ENCODE measurements at places on chromosomes 2 and 18.

GRCh38 chr2:10841547-10842219, 29.1 kb upstream of the PDIA6 start:
- DNase-seq, result no peak

GRCh38 chr2:109135359-109136197, 6.6 kb downstream of the SH3RF3 start:
- no peak for DNase-seq

DNA sequence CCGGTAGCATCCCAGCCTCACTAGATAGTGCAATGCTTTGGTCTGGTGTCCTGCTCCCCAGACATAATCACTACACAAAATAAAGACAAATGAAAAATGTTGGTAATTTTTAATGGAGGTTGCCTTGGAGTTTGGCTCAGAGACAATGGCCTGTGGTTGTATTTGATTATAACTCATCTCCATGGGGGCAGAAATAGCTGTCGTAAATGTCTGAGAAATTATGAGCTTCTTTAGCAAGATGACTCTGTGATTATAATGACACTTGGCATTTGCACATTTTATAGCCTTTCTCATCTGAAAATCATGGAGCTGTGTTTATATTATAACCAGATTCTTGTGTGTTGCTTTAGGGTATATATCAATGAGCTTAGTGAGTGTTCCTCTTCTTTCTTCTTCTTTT, 1779.7 kb upstream of the CELF4 start:
- DNase-seq, result no peak

DNA sequence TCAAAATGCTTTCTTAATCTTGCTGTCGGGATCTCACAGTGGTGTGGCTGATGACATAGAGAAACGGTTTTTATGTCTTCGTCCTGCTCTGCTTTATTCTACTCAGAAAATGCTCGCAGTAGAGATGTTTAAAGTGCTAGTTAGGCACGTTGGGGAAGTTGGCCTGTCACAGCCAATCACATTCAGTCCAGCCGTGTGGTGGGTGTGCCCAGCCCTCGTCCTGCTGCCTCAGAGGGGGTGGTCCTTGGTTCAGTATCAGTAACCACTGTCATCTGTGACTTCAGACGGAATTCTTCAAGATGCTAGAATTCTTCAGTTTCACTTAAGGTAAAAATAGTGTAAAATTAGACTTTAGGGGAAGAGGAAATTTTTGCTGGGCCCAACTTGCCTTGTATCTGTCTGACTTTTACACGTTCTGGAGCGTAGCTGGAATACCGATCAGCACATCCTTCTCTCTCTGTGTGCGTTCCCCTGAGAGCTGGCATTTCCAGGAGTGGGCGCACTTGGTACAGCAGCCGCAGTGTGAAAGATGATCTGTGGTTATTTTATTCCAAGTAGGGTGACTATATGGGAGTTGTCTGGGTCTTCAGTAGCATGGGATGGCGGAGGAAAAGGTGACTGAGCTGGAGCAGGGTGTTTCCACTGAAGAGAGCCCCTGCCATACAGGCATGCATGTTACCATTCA, 18.5 kb downstream of the TRAF3IP1 start:
- no peak for DNase-seq

DNA sequence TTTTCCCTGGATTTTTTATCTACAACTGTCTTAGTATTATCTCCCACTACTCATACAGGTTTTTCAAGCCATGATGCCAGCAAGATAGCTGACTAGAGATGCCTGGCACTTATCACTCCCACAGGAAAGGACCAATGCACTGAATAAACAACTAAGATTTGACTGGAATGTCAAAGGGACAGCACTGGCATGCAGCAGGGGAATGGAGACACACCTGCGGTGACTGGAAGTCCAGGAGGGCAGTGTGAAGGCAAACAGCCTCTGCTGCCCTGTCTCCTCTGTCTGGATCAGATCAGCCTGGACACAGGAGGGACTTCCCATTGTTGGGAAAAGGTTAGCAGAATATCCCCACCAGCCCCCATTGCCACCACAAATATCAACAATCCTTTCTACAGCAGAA, 85.1 kb downstream of the TMEM237 start:
- DNase-seq, result no peak

DNA sequence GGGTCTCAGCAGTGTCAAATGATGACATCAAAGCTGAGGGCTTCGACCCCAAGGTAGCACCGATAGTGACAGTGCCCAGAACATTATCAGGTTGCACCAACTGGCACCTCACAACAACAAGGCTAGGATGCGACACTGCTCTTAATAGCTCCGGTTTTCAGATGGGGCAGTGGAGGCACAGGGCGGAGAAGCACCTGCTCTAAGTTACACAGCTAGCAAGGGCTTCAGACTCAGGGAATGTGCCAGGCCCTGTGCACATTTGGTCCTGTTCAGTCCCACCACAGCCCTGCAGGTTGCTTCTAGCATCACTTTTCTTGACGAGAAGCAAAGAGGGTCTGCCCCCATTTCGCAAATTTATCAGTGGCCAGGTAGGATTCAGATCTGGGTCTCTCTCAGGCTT, 74.1 kb downstream of the DGKD start:
- no peak for DNase-seq

DNA sequence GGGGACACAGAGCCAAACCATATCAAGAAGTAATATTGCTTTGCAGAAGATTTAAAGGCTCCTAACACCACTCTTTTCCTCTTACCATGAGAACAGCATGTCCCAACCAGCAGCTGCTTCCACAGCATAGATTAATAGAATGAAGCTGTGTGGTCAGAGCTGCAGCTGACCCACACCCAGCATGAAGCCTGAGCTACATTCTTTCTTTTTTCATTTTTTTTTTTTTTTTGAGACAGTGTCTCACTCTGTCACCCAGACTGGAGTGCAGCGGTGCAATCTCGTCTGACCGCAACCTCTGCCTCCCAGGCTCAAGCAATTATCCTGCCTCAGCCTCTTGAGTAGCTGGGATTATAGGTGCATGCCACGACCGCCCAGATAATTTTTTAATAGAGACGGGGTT, 289.8 kb downstream of the RAD51AP2 start:
- no peak for DNase-seq

GRCh38 chr2:12430407-12431133, 286.2 kb upstream of the TRIB2 start:
- no peak for DNase-seq

DNA sequence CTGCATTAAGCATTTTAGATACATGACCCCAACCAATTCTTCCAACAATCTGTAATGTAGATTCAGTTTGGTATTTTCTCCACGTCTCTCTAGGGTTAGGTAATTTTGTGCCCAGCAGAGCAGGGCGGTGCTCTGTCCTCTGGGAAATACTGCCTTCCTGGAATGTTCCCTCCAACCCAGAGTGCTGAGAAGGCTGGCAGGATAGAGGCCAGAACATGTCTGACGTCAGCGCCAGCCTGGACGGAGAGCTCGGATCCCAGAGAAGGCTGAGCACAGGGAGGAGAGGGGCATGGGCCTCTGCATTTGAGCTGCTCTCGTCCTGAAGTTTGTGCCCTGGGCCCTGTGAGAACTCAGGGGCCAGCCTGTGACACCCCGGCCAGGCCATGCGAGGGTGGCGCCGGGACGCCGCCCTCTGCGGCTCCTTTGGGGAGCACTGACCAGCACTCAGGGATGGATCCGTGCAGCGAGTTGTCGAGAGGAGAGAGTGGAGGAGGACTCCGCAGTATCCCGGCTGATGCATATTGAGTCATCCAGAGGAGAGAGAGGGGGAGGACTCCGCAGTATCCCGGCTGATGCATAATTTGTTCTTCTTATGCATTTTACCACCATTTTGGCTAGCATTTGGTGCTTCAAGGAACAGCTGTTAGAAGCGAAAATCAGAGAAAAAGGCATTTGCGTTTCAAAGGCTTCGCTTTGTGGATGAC, 80.0 kb upstream of the PXDN start:
- no peak for DNase-seq

- DNase-seq, result no peak
These were observed 22.8 kb downstream of the COL6A3 start for GRCh38 chr2:237391140-237391539.

GRCh38 chr18:75204732-75205513, 4.0 kb downstream of the PTGR3 start:
- DNase-seq, result no peak

GRCh38 chr2:175926272-175926671, 75.8 kb downstream of the LNPK start:
- no peak for DNase-seq

- DNase-seq, result no peak
These were observed 54.3 kb upstream of the BZW1 start for GRCh38 chr2:200757399-200757798.

- no peak for DNase-seq
These were observed 183.3 kb upstream of the HDAC4 start for GRCh38 chr2:239583879-239584859.
